ENCODE measurements at places on chromosomes 1 and 21.

GRCh38 chr1:61708953-61709907, 15.7 kb downstream of the TM2D1 start:
- no peak for DNase-seq

GRCh38 chr1:51344276-51344601, 13.9 kb upstream of the TTC39A start:
- no peak for DNase-seq

DNA sequence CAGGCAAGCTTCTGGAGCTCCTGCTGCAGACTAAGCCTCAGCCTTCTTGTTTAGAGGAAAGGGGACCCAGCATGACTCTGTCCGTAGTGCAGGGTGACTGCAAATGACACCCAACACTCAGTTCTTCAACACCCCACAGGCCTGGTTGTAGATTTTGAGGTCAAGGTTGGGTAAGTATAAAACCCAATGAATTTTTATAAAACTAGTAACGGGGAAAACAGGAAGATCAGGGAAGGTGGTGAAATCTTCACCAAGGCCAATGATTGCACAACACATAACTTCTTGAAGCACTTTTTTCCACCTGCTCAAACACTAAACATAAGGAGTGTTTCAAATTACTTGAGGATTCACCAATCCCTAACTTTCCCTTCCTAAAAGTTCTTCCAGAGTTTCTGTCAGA, 89.4 kb upstream of the JAK1 start:
- DNase-seq, result no peak

GRCh38 chr1:224219612-224220059, 36.6 kb downstream of the DEGS1 start:
- no peak for DNase-seq

DNA sequence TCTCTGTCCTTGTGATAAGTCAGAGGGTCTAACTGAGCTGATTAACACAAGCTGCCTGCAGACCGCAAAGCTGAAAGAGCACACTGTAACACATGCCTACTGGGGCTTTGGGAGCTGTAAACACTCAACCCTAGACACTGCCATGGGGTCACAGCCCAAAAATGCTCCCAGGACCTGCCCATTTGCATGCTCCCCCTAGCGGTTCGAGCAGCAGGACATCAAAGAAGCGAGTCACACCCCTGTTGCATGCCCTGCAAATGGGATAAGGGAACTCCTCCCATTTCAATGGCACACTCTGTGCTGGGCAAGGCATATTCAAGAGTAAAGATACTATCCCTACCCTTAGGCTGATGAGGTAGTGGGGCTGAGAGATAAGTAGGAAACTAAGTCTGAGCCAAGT, 22.8 kb downstream of the LCE3E start:
- peak; percentile 27 for DNase-seq

- DNase-seq, result no peak
These were observed 26.2 kb upstream of the A3GALT2 start for GRCh38 chr1:33346927-33347649.

- DNase-seq, result no peak
These were observed 18.5 kb downstream of the CLCA1 start for GRCh38 chr1:86487131-86487810.

- DNase-seq, result peak; percentile 21
These were observed 164.2 kb downstream of the HIVEP3 start for GRCh38 chr1:41754540-41754939.

Data from HAP-1 (cell line).